SW480 (cell line): ENCODE measurements at places on chromosomes 5 and 9.

- no peak for DNase-seq
Observed at GRCh38 chr9:111107141-111107540, 68.9 kb upstream of the LPAR1 start.

- peak; percentile 44 for DNase-seq
Observed at GRCh38 chr9:35611230-35611797, 6.3 kb downstream of the TESK1 start.

GRCh38 chr9:128415281-128415680 lies 5.4 kb upstream of the CERCAM start:
- DNase-seq: no peak

DNA sequence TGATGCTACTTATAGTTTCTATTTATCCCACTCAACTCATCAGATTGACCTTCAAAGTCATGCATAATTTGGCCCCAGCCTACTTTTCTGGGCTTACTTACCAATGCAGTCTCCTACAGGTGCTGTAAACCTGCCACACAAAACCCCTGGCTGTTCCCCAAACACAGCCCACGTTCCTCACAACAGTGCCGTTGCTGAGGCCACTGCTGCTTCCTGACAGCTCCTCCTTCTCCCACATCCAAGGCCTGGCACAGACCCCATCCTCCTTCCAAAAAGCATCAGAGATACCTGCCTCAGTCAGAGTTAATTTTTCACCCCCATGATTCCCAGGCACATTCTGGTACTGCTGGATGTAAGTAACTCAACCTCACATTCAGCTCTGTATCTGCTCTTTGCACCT lies 68.1 kb upstream of the SIMC1 start:
- no peak for DNase-seq

GRCh38 chr9:136760424-136760823 lies 2.4 kb upstream of the LCN8 start:
- DNase-seq: no peak

- DNase-seq: no peak
Observed at GRCh38 chr5:92544596-92544995, 1036.4 kb downstream of the NR2F1-AS1 start.

DNA sequence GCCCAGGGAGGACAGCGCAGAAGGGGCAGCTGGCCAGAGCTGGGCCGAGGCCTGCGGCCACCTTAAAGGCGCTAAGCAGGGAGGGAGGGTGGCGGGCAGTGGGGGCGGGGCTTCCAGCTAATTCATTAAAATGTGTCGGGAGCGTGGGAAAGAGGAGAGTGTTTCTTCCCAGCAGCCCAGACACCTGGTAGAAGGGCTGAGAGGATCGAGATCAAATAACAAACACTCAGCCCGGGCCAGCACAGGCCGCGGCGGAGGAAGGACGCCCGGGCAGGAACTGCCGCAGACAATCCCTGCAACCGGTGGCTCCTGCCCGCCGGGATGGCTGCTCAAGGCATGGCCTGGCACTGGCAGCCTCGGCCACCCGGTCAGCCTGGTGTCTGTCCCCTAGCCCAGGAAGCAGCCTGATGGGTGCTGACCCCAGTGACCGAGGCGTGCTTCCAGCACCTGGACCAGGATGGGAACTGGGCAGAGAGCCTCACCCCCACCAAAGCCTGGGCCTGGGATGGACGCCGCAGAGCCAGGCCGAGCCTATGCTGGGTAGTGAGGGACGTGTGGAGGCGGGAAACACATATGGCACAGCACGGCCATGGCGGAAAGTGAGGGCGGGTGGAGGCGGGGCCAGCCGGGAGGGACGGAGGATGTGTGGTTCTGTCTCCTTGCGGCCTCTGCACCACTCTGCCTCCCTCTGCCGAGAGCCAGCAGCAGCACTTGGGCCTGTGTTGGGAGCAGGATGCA lies 3.2 kb upstream of the NRARP start:
- DNase-seq: peak; percentile 70

DNA sequence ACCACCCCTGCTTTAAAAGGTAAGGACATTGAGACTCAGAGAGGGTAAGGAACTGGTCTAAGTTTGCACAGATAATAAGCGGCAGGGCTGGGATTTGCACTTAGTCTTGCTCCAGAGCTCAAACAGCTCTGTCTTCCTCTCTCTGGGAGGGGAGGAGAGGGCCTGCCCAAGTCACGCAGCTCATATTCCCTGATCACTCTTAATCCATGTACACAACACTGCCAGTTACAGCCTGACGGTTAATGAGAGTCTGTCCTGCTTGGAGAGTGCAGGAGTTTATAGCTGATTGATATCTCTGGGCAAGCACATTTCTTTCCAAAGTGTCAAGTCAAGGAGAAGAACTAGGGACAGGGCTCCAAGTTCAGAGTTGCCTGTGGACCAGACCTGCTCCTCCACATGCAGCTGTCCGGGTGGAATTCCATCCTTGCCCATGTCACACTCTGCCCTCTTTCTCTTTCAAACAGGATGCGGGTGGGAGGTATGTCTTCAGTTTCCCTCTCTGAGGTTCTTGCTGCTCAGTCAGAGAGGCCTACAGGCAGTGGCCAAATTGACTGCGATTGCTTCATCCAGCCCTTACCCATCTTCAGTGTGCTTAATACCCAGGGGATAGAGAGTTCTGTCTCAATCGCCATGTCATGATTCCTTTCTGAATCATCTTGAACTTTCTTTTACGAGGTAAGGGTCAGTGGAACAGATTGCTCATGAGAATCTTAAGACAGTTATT lies 54.5 kb downstream of the GALNT12 start:
- DNase-seq: no peak

DNA sequence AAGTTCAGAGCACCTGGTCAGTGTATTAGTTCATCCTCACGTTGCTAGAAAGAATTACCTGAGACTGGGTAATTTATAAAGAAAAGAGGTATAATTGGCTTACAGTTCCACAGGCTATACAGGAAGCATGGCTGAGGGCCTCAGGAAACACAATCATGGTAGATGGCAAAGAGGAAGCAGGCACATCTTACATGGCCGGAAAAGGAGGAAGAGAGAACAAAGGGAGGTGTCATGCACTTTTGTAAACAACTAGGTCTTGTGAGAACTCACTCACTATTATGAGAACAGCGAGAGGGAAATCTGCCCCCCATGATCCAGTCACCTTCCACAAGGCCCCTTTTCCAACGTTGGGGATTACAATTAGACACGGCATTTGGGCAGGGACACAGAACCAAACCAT lies 28.8 kb upstream of the CAVIN4 start:
- no peak for DNase-seq

DNA sequence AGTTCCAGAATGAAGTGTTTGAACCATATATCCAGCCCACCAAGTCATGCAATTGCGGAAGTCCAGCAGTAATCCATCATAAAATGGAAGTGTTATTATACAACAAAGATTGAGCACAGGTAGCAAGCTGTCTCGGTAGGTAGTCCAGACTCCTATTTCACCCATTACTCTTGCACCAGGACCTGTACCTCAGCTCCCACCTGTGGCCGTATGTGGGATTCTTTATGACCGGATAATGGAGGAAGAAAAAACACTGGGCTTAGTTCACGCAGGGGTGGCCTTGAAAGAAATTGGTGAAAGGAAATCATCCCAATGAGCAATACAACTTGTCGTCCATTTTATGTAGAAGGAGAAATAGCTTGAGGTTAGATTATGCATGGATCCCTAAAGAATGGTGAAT lies 216.3 kb downstream of the ESM1 start:
- DNase-seq: no peak

GRCh38 chr5:157561110-157561509 lies 14.5 kb downstream of the ADAM19 start:
- DNase-seq: no peak

DNA sequence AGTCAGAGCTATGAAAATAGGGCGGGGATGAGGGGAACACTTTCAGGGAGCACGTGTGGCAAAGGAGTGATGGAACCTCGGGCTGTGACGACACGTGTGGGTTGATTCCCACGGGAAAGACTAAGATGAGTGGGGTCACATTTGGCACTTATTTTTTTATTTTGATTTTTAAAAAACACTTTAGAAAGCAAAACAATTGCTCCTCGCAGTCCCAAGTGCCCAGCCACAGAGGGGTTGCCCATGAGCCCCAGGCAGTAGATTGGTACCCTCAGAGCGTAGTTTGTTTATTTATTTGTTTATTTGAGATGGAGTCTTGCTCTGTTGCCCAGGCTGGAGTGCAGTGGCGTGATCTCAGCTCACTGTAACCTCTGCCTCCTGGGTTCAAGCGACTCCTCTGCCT lies 69.7 kb downstream of the WNK2 start:
- no peak for DNase-seq

- DNase-seq: no peak
Observed at GRCh38 chr5:24591426-24591825, 53.4 kb downstream of the CDH10 start.

DNA sequence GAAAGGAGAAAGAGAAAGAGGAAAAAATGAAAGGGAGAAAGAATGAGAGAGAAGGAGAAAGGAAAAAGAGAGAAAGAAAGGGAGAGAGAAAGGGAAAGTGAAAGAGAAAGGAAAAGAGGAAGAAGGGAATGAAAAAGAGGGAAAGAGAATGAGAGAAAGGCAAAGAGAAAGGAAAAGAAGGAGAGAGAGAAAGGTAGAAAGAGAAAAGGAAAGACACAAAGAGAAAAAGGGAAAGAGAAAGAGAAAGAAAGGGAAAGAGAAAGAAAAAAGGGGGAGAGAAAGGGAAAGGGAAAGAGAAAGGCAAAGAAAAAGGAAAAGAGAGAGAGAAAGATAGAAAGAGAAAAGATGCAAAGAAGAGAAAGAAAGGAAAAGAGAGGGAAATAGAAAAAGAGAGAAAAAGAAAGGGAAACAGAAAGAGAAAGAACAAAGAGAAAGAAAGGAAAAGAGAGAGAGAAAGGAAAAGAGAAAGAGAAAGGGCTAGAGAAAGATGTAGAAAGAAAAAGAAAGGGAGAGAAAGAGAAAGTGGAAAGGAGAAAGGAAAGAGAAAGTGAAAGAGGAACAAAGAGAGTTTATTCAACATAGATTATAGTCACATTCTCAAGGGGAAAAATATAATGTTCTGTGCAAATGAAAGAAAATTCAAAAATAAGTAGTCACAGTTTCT lies 165.2 kb downstream of the TMEM38B start:
- DNase-seq: no peak

GRCh38 chr9:131330814-131331600 lies 41.5 kb downstream of the PLPP7 start:
- no peak for DNase-seq

DNA sequence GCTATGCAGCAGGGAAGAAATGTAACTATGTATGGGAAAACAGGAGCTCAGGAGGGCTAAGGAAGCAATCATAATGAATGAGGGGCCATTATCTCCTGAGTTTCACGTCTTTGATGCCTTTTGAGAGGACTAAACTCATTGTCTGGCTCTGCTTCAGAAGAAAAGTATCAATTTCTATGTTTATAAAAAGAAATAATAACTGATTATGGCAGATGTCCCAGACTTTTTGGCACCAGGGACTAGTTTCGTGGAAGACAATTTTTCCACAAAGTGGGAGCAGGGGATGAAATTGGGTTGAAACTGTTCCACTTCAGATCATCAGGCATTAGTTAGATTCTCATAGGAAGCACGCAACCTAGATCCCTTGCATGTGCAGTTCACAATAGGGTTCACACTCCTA lies 8.7 kb upstream of the IL7R start:
- DNase-seq: no peak

GRCh38 chr5:115602591-115603125 lies 379 bp upstream of the TICAM2 start:
- no peak for DNase-seq

DNA sequence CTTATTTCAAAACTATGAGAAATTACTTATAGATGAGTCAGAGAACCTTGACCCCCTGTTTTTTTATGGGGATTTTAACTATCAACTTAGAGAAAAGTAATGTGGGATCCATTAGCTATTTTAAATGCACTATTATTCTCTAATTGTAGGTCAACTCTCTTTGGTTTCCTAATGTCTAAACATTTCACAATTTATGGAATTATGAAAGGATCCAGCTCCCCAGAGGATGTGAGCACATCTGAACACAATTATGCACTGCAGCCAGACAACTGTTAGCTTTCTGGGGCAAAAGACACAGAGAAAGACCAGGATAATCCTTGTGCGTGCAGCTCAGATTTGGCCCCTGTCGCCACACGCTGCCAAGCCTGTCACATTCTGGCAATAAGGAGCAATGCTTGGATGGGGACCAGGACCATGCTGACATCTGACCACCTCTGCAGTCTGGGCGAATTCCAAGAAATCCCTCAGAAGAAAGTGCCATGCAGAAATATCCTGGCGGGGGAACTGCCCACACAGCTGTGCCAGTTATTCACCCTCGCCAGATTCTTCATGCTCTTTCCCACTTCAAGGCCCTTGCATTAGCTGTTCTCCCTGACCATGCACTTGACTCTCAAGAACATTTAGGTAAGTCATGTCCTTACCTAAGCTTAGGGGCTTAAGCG lies 22.2 kb upstream of the CMBL start:
- no peak for DNase-seq

DNA sequence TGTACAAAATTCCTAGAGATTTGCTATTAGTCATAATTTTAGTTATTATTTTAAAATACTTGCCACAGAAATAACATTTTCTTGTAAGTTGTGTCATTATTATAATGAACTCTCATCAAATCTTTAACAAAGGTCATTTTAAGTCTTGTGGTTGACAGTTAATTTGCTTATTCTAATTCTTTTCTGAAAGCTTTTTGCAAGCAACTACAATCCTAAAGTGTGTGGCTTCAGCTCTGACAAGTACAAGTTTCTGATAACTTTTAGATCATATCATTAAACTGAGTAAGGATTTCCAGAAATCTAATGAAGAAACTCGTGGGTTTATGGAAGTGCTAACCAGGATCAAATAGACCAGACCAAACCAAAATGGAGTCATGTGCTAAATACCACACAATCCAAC lies 86.4 kb downstream of the SFXN1 start:
- DNase-seq: no peak

GRCh38 chr5:174148721-174149120 lies 103.2 kb downstream of the NSG2 start:
- no peak for DNase-seq

DNA sequence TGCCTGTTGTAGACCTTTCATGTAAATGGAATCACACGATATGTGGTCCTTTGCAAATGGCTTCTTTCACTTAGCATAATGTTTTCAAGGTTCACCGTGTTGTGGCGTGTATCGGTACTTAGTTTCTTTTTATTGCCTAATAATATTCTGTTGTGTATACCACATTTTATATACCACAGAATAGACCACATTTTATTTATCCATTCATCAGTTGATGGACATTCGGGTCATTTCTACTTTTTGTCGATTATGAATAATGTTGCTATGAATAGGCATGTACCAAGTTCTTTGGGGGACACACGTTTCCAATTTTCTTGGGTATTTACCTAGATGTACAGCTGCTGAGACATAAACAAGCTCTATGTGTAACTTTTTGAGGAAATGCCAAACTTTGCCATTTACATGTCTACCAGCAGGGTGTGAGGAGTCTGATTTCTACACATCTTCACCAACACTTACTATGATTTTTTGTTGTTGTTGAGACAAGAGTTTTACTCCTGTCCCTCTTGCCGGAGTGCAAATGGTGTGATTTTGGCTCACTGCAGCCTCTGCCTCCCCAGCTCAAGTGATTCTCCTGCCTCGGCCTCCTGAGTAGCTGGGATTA lies 144.7 kb downstream of the RGS3 start:
- DNase-seq: no peak
